ENCODE measurements at places on chromosomes 4 and X. TPM values are rescaled to one million over a fixed set of nuclear protein-coding genes. Genes with fewer than 3 reads are reported as not detected.

Gene RIBC1
- 0.49 TPM for total RNA-seq

Gene ALG13
- 19.7 TPM for total RNA-seq

Gene EVC
- 5.1 TPM for total RNA-seq

Gene P2RY8
- 1.9 TPM for total RNA-seq

Gene LRRC66
- 0.25 TPM for total RNA-seq

Gene ZCCHC18
- 0.99 TPM for total RNA-seq

Gene HMGB3
- total RNA-seq: 5.6 TPM

Gene VCX
- total RNA-seq: not detected

Gene HTRA3
- 119 TPM for total RNA-seq

Gene H2BW2
- total RNA-seq: not detected

Gene PABPC1L2B
- not detected for total RNA-seq

Gene ERAS
- total RNA-seq: not detected

Gene THAP6
- total RNA-seq: 22.8 TPM

DNA sequence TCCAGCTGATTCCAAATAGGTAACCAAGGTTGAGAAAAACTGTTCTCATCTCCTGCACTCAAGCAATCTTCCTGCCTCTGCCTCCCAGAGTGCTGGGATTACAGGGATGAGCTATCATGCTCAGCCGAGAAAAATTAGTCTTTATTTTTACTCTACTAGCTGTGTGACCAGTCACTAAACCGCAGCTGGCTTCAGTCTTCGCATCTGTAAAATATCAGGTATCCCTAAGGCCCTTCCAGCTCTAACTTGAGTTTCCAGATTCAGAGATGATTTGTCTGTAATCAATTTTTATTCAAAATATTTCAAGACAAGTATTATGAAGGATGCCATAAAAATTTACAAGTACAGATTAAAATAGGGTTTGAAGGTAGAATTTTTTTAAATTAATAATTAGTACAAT lies 3.5 kb downstream of the ADH6 start:
- DNase-seq: no peak

DNA sequence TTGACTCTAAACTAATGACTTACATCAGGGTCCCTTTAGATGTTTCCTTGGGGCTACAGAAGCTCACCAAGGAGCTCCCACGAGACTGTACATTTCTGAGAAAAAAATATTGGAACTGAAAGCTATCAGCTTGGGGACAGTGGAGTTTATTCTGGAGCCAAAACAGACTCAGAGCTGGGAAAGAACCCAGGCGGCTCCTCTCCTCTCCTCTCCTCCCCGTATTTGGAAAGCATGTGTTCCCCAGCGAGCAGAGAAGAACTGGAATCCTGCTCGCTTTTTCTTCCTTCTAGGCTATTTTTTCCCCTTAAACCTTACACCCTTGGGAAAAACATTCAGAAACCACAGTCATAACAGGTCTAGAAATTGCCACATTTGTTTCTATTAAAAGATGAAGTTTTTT lies 4.3 kb upstream of the MAP7D3 start:
- DNase-seq: peak; percentile 16

DNA sequence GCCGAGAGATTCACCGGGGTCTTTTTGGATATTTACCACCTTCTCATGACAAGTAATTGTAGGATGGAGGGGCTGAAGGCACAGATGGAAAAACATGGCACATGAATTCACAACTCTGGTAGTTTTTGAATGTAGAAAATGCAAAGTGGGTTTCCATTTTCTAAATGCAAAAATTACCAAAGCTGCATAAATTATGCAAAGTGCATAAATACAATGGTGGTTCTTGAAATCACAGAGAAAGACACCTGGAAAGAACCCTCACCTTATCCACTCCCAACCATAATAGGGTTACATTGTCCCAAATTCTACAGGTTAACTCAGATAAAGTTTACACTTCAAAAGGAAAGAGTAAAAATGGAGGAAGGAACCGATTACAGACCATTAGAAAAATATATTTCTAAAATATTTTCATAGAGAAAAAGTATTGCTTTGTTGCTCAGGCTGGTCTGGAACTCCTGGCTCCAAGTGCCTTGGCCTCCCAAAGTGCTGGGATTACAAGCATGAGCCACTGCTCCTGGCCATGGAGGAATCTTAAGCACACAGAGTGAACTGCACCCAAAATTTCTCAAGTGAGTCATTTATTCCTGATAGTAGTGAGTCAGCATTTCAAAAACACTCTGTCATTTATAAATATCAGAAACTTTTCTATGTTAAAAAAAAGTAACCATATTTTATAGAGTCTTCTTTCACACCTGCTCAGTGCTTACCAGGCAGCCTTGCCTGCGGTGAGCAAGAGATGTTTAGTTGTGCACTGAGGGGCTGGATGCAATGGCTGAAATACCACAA lies 101.4 kb downstream of the FIP1L1 start:
- DNase-seq: no peak

DNA sequence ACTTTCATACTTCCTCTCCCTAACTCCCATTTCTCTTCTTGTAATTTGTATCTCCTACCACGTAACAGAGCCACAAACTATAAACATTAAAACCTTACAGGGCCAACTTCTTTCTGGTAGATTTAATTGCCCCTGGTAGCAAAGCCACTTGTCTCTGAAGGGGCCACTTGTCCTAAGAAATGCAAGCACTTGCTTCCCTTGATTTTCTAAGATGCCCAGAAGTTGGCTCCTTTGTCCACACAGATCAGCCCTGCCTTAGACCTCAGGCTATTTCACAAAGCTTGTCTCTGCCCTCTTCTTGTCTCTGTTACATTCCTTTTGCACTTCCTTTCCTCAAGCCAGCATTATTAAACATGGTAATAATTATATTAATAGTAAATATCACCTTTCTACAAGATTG lies 80.6 kb upstream of the CXXC4 start:
- no peak for DNase-seq

DNA sequence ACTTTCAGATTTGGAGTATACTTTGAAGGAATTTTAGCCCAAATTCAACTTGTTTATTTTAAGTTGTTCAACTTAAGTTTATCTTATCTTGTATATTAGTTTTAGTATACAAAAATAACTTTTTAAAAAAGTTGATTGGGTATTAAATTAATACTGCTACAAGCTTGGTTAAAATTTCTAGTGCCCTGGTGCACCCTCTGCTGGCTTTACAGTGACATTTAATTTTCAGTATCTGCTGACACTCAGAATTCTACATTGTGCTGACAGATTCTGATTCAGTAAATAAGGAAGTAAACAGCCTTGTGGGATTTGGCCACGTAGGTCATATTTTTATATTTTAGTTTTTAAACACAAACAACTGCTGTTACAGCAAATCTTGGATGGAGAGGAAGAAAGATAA lies 2.9 kb downstream of the EDA start:
- DNase-seq: no peak

- peak; percentile 18 for DNase-seq
Measured at GRCh38 chrX:154775419-154776349, 13.0 kb downstream of the DKC1 start.

- peak; percentile 37 for DNase-seq
Measured at GRCh38 chr4:113292371-113293042, 243.1 kb downstream of the ANK2 start.

GRCh38 chrX:104281564-104281963 lies 26.8 kb upstream of the ESX1 start:
- no peak for DNase-seq

DNA sequence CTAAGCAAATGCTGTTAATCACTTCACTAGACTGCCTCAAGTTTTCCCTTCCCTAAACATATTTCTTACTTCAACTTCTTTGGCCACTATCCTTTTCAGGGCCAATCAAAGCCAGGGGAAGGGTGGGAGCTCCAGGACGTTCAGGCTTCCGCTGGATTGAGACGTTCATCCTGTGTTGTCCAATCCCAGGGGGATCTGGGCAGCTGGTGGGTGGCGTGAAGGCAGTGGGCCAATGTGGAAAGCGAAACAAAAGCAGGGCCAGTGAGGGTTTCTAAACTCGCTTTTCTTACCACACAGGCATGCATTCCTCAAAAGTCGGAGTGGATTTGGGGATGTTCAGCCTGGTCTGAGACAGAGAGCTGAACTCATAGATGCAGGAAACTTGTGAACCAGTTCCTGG lies 7.6 kb downstream of the CXCL13 start:
- DNase-seq: peak; percentile 44

DNA sequence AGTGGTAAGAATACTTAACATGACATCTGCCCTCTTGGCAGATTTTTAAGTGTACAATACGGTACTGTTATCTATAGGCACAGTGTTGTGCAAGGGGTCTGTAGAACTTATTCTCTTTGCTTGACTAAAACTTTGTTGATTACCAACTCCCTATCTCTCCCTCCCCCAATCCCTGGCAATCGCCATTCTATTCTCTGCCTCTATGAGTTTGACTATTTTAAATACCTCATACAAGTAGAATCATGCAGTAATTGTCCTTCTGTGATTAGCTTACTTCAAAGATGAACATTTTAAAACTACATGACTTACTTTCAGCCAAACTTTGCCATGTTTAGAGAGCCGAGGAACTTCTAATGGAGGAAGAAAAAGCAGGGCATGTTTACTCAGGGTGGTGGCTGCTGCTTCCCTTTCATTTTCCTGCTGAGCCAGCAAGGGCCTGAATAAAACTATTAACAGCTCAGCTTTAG lies 62.4 kb downstream of the APOO start:
- no peak for DNase-seq

DNA sequence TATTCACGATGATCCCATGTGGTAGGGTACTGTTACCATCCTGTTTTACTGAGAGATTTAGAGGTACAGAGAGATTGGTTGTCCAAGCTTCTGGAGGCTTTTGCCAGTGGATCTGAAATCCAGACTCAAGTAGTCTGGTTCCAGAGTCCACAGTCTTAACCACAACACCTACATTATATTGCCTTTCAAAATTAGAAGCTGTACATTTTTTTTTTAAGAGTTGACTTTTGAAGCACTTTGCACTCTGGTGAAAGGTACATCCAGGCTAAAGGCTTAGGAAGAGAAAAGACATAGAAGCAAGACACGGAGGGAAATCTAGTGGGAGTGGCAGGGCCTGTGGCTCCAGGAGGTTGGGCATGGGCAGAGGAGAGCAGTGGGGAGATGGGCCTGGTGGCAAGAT lies 122.1 kb downstream of the AFF1 start:
- no peak for DNase-seq

DNA sequence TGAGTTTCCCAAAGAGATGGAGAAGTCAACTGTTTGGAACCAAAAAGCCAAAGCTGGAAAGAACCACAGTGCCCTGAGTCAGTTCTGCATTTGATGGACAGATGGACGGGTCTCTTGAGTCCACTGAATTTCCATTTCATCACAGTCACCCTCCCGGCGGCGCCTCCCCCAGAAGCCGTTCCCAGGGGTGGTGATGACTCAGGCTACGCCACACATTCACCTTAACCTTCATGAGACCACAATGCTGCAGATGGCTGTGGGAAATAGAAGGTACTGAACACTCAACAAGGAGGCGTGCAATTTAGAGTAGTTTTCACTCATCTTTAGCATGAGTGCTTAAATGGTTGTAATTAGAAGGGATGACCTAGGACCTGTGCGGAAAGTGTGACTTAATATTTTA lies 61.3 kb downstream of the STOX2 start:
- no peak for DNase-seq

GRCh38 chr4:64738240-64738639 lies 329.0 kb upstream of the TECRL start:
- no peak for DNase-seq

GRCh38 chr4:72505314-72505744 lies 63.7 kb downstream of the ADAMTS3 start:
- DNase-seq: no peak

DNA sequence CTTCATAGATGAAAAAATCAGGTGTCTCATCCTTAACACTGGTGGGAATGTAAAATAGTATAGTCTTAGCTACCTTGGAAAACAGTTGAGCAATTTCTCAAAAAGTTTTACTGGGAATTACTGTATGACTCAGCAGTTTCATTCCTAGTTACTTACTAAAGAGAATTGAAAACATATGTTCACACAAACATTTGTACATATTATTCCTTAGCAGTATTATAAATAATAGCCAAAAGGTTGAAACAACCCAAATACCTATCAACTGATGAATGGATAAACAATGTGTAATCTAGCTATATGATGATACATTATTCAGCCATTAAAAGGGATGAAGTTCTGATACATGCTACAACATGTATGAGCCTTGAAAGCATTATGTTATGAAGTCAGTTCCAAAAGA lies 41.7 kb downstream of the RBM46 start:
- DNase-seq: no peak

- no peak for DNase-seq
Measured at GRCh38 chr4:159349332-159349731, 246.5 kb downstream of the RAPGEF2 start.

DNA sequence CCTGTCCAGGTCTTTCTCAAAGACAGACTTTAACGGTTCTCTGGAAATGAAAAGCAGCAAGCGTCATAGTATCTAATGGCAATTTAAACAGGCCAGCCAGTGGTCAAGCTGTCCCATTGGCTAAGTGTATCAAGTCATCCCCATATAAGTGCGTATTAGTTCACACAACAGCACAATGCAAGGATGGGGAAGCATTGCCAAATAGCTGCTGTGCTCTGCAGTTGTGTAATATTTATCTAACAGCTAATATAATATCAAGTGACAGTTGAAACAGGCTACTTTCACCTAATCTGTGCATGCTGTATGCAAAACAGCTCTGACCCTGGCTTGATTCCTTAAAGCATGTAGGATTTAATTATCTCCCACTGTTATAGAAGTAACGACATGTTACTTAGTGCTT lies 134.8 kb upstream of the PPARGC1A start:
- no peak for DNase-seq

- DNase-seq: no peak
Measured at GRCh38 chr4:113809311-113809710, 47.8 kb upstream of the CAMK2D start.

GRCh38 chr4:181798536-181798935 lies 444.7 kb upstream of the TENM3 start:
- DNase-seq: no peak

GRCh38 chr4:30815685-30816084 lies 95.5 kb downstream of the PCDH7 start:
- no peak for DNase-seq

DNA sequence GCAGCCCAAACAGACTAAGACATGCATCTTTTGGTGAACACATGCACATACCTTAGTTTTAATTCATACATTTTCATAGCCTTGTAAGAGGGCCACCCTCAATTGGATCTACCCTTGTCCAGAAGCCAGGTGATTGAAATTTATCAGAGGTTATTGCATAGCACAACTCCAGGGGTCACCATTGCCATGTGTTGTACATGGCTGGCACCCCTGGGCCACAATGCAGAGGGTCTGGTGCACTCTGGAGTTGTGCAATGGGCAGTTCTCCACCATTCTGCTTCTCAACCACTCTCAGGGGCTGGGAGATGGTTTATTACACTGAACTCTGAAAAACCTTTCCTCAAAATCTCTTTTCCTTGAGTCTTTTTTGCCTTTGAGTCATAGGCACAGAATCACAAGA lies 184.4 kb upstream of the CXorf66 start:
- DNase-seq: no peak
